Calu3 (cell line): ENCODE measurements at places on chromosomes 1 and 21. TPM values are rescaled to one million over a fixed set of nuclear protein-coding genes. Genes with fewer than 3 reads are reported as not detected.

SLC25A34 gene
- total RNA-seq = 0.68 and 1.2 TPM in 2 replicates

KRTAP12-2 gene
- not detected in 2 replicates for total RNA-seq

HES3 gene
- total RNA-seq = not detected in 2 replicates

RPTN gene
- total RNA-seq = not detected in 2 replicates

DNA sequence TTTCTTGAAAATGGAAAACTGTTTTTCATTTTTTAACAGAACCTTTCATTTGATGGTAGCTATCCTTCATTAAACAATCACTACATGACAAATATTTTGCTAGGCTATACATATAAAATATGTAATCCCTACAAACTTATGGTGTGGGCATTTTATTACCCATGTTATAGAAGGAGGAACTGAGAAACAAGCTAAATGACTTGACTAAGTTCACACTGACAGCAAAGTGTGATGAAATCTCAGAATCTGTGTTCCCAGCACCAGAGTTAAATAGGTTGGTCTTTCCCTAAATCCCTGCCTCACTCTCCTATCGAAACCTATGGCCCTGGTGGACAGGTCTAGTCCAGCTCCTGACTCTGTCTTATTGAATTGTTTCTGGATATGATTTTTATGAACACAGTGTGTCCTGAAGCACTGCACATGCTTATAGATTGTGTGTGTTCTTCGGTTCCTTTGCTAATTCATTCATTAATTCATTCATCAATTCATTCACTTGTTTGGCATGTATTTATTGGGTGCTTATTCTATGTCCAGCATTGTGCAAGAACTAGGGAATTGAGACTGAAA is 301.0 kb downstream of the GRIK1 start:
- H3K4me3 ChIP-seq = no peak overlapping the region
- no peak for DNase-seq
- H3K27ac ChIP-seq = no peak overlapping the region
- H3K27me3 ChIP-seq = no peaks in the 10 kb centered on the region
- no peaks in the 10 kb centered on the region for H3K36me3 ChIP-seq

GRCh38 chr21:44872649-44873355 is 688 bp downstream of the PTTG1IP start:
- peaks cover 31% of the 10 kb centered on the region for H3K4me1 ChIP-seq
- peak overlapping the region; percentile 86 for H3K4me3 ChIP-seq
- H3K27ac ChIP-seq = peak overlapping the region; percentile 83
- DNase-seq = no peak
- H3K27me3 ChIP-seq = no peaks in the 10 kb centered on the region

DNA sequence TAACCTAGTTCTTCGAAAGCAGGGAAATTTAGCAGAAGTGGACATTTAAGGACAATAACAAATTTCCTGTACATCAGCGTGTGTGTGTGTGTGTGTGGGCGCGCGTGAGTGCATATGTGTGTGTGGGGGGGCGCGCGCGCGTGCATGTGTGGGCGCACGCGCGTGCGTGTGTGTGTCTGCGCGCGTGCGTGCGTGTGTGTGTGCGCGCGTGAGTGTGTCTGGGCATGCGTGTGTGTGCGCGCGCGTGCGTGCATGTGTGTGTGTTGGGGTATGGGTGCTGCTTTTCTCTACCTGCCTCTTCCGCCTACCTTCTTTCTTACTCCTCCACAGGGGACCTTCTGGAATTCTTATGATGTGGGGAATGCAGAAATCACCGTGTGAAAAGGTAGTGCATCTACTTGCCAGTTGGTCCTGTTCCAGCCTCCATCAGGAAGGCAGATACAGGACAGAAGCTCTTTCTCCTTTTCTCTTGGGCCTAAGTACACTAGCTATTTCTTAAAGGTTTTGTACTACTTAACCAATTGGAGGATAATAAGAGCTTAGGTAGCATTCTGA is 165.4 kb upstream of the KCNK2 start:
- H3K27me3 ChIP-seq = no peaks in the 10 kb centered on the region
- no peak overlapping the region for H3K4me3 ChIP-seq
- H3K36me3 ChIP-seq = no peaks in the 10 kb centered on the region
- H3K27ac ChIP-seq = no peak overlapping the region

DNA sequence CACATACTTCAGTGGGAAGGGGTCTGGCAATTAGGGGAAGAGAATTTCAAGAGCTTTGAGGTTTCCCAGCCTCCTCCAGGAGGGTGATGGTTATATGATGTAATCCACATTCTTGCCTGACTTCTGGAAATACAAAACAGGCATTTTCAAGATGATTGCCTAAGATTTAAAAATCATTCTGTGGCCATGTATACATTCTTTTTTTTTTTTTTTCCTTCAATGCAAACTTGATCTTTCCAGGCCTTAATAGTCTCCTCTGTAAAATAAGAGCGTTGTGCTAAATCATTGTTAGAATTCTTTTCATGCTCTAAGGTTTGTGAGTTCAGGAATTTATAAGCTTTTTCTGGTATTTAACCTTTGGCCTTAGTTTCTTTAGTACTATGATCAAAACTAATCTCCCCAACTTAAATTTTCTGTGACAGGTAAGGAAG is 192.3 kb upstream of the HMCN1 start:
- no peak overlapping the region for H3K27ac ChIP-seq
- peaks cover 19% of the 10 kb centered on the region for H3K4me1 ChIP-seq
- no peaks in the 10 kb centered on the region for H3K36me3 ChIP-seq
- no peak overlapping the region for H3K4me3 ChIP-seq
- no peak for DNase-seq

GRCh38 chr1:105483436-105483835 is 1573.0 kb upstream of the PRMT6 start:
- no peak overlapping the region for H3K27ac ChIP-seq
- H3K4me1 ChIP-seq = no peaks in the 10 kb centered on the region
- H3K36me3 ChIP-seq = no peaks in the 10 kb centered on the region
- no peak overlapping the region for H3K4me3 ChIP-seq

DNA sequence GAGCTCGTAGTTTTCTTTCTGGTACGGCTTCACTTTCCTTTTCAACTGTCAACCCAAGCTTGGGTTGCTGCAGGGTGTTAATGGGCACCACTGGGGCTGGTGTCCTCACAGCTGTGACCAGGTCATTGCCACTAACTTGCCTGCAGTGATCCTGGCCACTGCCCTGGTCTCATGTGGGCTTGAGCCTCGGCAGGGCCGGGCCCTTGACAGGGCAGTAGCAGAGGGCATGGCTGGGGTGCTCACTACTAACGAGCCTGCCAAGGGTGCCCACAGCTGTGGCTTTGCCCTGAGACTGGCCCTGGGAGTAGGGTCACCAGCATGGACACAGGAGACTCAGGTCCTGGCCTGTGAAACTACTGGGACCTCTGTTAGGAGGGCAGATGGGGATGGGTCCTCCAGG is 31.5 kb upstream of the GNPAT start:
- no peak for DNase-seq
- H3K36me3 ChIP-seq = no peaks in the 10 kb centered on the region
- no peak overlapping the region for H3K4me3 ChIP-seq

- H3K36me3 ChIP-seq = peaks cover 3% of the 10 kb centered on the region
- no peaks in the 10 kb centered on the region for H3K4me1 ChIP-seq
- no peak for DNase-seq
- H3K27ac ChIP-seq = no peak overlapping the region
Measured at GRCh38 chr1:9717193-9718005, 65.9 kb downstream of the PIK3CD start.

GRCh38 chr1:25550683-25551310 is 7.4 kb downstream of the LDLRAP1 start:
- no peak overlapping the region for H3K27ac ChIP-seq
- no peaks in the 10 kb centered on the region for H3K27me3 ChIP-seq
- H3K4me1 ChIP-seq = peaks cover 15% of the 10 kb centered on the region
- H3K4me3 ChIP-seq = no peak overlapping the region

GRCh38 chr1:98054367-98054701 is 133.5 kb upstream of the DPYD start:
- DNase-seq = no peak
- peak overlapping the region; percentile 85 for H3K27ac ChIP-seq
- peaks cover 22% of the 10 kb centered on the region for H3K36me3 ChIP-seq
- no peaks in the 10 kb centered on the region for H3K27me3 ChIP-seq
- peak overlapping the region; percentile 74 for H3K4me3 ChIP-seq
- H3K4me1 ChIP-seq = peaks cover 30% of the 10 kb centered on the region

- no peaks in the 10 kb centered on the region for H3K36me3 ChIP-seq
- DNase-seq = peak; percentile 8
- no peak overlapping the region for H3K27ac ChIP-seq
- no peaks in the 10 kb centered on the region for H3K27me3 ChIP-seq
- H3K4me3 ChIP-seq = no peak overlapping the region
Measured at GRCh38 chr1:181044449-181044966, 10.7 kb downstream of the MR1 start.
